Cardiac fibroblast (primary cell): ENCODE measurements at places on chromosomes 7 and 10.
A peak's percentile ranks its signal among the peaks of the same experiment; 100 is the strongest.

GRCh38 chr7:87404674-87405073 is 59.2 kb downstream of the CROT start:
- DNase-seq: peak; percentile 34

- DNase-seq: peak; percentile 56
These were observed 988.6 kb downstream of the SORCS1 start for GRCh38 chr10:106175760-106176377.

DNA sequence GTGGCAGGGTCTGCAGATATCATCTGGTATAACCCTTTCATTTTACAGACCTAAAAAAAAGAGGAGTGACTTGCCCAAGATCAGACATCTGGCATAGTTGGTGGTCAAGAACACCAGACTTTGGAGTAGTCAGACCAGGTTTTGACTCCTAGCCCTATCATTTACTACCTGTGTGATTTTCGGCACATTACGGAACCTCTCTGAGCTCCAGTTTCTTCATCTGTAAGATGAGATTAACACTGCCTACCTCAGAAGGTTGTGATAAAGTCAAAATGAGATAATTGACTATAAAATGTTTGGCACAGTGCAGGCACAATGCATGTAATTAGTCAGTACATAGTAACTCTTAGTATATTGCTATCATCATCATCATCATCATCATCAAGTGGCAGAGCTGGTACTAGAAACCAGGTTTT is 1.2 kb downstream of the STRIP2 start:
- DNase-seq: no peak

GRCh38 chr10:110969183-110969582 is 49.8 kb downstream of the SHOC2 start:
- no peak for DNase-seq

GRCh38 chr10:28716748-28717147 is 39.4 kb downstream of the BAMBI start:
- DNase-seq: no peak

DNA sequence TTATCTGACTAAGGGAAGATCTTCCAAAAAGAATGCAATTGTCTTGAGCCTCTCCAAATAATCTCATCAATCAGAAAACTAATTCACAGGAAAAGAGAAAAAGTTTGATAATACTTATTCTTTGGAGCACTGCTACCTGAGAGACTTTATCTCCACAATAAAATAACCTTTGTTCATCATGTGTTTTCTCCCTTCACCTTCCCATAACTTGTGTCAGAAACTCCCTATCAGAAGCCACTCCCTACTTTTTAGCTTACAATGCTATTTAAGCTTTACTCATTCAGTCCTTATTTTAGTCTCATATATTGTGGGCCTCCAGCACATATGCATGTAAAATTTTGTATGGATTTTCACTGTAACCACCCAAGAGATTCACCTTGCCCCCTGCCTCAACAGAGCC is 998 bp downstream of the CYP3A43 start:
- no peak for DNase-seq

DNA sequence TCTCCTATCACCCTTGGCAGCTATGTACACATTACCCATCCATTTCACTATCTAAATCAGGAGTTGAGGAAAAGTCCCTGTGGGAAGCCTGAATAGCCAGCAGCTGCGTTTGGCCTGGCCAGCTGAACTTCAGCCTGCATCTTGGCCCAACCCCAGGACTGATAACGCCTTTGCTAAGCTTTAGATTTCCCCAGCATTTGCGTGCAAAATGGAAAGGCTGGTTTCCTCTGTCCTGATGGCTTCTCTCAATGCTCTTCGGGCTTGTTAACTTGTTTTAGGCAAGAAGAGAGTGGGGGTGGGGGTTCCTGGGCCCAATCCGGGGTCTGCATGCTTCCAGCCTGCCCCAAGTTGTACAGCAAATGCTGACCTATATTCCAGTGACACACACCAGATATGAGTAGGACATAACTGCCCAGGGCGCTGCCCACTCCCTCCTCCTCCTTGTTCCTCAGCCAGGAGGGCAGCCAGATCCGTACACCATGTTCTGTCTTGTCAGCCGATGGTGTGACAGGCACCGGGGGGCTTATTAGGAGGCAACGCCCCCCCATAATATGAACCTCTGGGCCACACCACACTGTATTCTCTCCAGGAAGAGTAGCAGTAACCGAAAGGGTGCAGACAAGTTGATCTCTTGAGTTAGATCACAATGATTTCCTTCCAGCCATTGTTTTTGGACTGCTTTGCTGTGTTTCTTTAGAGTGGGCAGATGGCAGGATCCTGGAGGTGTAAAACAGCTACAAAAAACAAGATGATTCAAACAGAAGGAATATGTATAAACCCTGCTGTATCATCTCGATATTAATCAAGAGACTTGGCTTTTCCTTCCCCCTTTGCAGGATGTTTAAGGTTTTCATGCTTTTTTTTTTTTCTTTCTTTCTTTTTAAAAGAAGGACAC is 339.0 kb downstream of the RNLS start:
- peak; percentile 96 for DNase-seq

GRCh38 chr7:155879592-155879991 is 67.3 kb upstream of the SHH start:
- no peak for DNase-seq

DNA sequence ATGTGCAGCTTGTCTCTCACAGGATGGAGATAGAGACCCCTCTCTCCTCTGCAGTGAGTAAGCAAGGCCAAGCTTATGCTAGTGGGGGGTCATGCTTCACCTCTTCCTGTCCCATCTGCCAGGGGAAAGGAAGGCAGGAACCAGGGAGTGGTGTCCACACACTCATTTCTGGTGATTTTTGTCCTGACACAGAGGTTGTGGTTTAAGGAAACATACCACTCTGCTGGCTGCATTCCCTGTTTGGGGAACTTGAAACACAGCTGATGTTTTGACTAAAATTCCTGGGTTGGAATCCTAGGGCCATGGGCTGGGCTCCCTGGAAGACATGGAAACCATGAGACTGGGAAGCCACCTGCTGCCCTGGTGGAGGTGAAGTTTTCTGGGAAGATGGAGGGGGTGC is 21.4 kb downstream of the C10orf120 start:
- peak; percentile 7 for DNase-seq

- DNase-seq: no peak
These were observed 8.7 kb downstream of the CPXM2 start for GRCh38 chr10:123882681-123883445.

GRCh38 chr10:48697091-48697490 is 12.4 kb downstream of the WDFY4 start:
- DNase-seq: no peak

DNA sequence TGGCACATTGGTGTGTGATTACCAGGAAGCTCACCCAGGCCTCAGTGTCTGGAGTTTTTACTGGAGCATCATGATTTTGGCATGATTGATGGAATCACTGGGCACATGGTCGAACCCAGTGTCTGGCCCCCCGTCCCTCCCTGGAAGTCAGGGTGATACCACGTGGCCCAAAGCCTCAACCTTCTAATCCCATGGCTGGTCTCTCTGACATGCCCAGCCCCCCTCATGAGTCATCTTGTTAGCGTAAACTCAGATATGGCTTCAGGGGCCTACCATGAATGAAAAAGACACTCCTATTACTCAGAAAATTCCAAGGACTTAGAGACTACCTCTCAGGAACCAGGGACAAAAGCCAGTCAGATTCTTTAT is 109.3 kb downstream of the GRK5 start:
- DNase-seq: peak; percentile 85

DNA sequence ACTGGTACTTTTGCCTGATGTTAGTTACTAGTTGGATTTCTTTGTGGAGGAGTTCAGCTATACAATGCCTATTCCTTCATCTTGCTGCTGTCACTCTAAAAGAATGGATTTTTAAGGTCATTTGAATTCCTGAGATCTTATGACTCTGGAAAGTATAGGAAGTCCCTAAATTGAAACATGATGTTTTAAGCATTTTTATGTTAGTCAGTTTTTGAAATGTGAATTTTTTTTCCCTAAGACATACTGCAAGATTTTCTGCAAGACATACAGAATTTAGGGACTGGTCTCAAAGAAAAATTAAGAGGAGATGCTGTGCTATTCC is 355.8 kb downstream of the SUGCT start:
- no peak for DNase-seq

GRCh38 chr10:94578790-94579189 is 33.2 kb downstream of the HELLS start:
- DNase-seq: no peak

DNA sequence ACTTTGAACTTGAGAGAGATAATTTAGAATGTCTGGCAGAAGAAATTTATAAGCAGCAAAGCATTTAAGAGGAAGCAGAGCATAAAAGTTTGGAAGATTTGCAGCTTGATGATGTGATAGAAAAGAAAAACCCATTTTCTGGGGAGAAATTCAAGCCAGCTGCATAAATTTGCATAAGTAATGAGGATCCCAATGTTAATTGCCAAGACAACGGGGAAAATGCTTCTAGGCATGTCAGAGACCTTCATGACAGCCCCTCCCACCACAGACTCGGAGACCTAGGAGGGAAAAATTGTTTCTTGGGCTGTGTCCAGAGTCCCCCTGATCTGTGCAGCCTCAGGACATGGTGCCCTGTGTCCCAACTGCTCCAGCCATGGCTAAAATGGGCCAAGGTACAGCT is 263.6 kb upstream of the POT1 start:
- DNase-seq: no peak

DNA sequence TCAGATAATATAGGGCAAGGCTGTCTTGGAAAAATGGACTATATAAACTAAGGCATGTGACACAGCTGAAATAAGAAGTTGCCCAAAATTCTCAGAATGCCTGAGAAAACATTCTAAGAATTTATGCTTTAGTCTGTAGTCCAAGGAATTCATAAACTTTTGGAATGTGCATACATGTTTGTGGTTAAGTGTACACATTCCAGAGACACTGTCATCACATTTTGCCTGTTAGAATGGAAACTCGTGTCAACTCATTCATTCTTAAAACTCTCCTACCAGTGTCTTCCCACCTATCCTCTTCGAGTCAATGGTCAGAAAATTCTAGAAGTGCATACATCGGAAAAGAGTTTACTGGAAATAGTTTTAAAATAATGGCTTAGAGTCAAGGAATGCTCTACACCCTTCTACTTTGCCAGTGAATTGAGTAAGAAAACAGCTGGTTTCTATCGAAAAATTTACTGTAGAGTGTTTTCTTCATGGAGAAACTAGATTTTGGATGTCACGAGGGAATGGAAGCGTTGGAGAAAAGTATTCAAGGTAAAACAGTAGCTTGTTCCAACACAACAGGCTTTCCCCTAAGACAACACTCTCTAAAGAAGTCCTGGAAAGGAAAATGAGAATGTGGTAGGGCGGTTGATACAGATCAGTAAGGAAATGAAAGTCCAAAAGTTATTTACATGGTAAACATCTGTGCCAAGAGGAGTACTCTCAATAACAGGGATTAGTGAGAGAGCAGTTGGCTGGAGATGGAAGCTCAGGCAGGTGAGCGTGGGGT is 1177.6 kb upstream of the C7orf33 start:
- DNase-seq: peak; percentile 92

DNA sequence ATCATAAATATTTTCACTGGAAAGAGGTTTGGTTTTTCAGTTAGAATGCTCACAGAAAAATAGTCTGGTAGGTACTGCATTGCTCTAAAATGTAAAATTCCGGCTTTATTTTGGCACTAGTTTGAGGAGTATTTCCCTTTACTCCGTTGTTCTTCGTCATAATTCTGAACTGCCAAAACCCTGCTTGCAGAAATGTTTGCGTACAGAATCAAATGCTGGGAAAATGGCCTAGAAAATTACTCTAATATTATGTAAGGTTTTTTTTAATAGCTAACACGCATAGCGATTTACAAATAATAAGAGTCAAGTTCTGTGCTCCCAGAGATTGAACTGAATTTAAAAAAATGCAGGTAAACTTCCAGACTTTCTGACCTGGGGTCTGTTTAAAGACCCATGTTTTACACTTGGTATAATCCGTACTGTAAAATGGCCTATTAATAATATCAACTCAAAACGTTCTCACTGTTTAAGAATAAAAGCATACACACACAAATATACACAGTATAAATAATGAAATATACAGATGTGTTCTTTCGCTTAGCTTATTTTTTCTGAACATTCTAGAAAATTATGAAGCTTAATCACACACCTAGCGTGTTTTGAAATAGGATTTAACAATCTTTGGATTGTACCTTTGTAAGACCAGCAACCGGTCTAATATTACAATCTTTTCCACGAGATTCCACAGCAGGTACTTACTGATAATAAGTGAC is 23.5 kb upstream of the ANLN start:
- no peak for DNase-seq

DNA sequence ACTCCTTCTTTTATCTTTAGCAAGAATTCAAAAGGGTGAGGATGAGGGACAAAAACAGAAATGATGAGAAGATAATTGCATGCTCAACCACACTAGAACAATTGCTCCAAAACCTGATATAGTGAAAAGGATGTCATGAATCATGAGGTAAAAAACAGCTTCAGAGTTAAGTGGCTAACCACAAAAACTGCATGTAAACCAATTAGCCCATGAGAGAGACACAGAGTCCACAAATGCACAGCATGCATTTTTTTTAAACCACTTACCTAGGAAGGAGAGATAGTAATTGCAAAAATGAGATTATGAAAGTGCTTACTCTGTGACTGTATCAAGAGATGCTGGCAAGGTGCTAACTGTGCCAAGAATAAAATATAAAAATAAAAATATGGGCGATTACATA is 132.9 kb downstream of the MBL2 start:
- DNase-seq: no peak

GRCh38 chr10:35821339-35821911 is 179.3 kb upstream of the FZD8 start:
- DNase-seq: no peak

DNA sequence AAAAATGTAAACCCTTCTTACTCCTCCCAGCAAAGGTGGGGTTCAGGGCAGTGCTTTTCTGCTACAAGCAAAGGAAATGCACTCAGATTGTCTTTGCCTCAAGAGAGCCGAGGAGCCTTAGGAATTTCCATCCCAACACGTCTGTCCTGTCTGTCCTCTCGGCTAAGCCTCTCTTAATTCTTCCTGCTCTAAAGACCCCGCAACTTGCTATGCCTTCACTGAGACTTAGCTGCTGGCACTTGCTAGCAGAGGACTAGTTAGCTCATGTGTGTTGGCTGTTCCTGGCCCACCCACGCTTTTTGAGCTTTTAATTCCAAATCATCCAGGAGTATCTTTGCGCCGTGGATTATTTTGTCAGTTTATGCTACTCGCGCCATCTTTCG is 481 bp upstream of the NPM3 start:
- DNase-seq: peak; percentile 26

DNA sequence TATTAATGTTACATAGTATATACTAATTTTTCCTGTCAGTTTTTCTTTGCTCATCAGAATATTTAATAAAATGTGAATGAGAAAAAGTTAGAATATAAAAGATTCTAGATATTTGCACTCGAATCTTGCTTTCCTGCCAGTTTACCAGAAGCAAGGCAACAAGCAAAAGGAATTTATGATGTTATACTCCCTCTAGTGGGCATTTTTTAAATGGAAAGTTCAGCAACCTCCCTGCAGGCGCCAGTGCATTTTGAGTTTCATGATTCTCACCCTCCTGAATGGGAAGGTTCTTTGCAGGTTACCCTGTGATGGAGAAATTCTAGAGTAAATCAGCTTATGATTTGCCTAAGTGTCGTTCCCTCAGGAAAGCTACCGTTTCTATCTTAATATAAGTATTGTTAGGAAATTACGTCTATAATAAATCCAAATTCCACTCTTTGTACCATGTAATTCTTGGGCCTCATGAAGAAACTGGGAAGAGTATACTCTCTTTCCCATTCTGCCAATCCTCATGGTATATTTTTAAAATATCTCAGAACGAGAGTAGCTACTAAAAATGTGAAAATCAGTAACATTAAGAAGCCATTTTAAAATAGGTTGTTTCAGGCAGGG is 350.0 kb downstream of the CRPPA start:
- peak; percentile 83 for DNase-seq

GRCh38 chr10:68406111-68406814 is 814 bp downstream of the RUFY2 start:
- peak; percentile 68 for DNase-seq
